Fibroblast of upper back skin (primary cell): ENCODE measurements at places on chromosomes 5 and 9.

GRCh38 chr9:28155067-28155466 lies 581.8 kb upstream of the C9orf72 start:
- DNase-seq = no peak

- DNase-seq = no peak
Measured at GRCh38 chr9:23772385-23772783, 53.7 kb downstream of the ELAVL2 start.

DNA sequence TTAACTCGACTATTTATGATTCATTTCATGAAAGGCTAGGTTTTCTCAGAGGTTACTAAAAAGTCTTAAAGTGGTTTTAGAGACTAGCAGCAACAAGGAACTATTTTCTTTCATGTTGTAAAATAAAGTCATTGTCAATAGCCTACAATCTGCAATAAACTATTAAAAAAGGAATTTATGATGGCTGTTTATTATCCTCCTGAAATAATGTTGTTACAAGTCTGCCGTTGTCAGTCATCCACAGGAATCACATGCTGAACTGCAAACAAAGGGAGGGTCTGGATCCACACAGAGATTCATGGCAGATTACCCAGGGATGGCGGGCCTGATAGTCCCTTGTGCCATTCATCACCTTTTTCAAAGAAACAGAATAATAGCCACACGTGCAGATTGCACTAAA lies 49.2 kb downstream of the TMEM174 start:
- no peak for DNase-seq

GRCh38 chr5:150931368-150931965 lies 26.7 kb upstream of the ZNF300 start:
- DNase-seq = no peak

DNA sequence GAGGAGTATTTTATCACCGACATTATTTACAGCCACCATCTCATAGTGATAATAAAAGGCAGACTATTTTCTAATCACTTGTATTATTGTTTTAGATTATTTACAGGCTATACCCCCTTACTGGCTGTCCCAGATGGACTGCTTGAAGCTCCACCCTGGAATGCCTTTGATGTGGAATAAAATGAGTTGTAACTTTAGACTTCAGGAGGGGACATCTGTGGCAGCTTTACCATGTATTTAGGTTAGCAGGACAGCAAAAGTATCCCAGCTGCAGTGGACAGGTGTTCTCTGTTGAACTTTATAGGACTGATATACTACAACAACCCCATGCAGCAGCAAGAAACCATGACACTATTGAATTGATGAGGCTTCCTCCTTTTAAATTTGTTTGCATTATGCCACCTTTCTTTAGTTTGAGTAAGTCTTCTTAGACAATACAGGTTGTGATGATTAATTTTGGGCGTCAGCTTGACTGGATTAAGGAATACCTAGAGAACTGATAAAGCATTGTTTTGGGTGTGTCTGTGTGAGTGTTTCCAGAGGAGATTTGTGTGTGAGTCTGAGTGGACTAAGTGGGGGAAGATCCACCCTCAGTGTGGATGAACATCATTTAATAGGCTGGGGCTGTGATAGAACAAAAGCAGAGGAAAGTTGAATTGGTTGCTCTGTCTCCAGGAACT lies 29.2 kb upstream of the C9orf57 start:
- DNase-seq = no peak

- no peak for DNase-seq
Measured at GRCh38 chr5:111744455-111744854, 12.5 kb downstream of the NREP start.

DNA sequence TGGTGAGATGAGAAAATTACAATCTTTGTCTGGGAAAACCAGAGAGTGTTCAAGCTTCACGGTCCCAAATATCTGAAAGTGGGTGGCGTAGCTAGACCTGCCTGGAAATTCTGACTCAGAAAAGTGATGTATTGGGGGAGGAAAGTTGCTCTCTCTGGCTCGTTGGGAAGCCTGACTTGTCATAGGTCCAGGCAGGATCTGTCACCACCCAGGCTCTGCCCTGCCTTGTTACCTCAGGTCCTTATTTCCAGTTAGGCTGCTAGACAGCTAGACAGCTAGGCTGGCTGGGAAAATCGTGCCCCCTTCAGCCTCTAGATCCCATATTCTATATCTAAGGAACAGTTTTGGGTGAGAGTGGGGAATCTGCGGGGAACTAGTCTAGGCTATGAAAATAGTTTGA lies 41.0 kb upstream of the HCN1 start:
- no peak for DNase-seq

DNA sequence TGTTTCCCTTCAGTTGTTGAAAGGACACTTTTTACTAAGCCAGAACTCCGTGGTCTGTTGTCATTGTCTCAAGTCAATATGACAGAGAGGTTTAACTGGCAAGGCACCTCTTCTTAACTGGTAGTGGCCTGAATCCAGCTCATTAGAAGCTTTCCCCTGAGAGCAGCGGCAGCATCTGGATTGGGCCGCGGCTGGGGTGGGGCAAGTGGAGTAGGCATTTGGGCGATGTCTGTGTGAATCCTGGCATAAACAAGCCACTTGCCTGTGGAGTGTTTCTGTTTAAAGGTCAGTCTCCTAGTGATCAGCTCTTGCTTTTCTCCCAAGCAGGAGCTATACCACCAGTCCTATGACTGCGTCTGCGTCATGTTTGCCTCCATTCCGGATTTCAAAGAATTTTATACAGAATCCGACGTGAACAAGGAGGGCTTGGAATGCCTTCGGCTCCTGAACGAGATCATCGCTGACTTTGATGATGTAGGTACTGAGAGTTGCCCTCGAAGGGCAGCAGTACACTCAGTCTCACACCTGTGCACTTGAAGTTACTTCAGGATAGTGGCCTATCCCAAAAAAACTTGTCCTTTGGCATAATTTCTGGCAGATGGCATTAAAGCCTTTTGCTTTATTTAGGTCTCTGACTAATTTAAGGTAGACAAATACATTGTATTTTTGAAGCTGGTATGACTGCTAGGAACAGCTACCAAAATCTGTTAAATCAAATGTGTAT lies 48.9 kb downstream of the CFAP90 start:
- no peak for DNase-seq

DNA sequence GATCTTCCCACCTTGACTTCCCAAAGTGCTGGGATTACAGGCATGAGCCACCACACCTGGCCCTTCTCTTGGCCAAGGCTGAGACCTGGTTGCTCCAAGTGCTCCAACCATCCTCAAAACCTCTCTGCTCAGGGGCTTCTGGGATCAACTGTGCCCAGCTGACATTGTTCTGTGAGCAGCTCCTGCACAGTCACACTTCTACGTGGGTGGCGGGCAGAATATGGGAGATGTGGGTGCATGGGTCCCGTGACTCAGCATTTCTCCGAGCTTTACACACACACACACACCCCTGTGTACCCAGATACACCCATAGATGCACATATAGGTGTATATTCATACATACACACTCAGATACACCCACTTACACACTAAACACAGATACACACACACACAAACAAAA lies 10.5 kb upstream of the MYORG start:
- DNase-seq = no peak

DNA sequence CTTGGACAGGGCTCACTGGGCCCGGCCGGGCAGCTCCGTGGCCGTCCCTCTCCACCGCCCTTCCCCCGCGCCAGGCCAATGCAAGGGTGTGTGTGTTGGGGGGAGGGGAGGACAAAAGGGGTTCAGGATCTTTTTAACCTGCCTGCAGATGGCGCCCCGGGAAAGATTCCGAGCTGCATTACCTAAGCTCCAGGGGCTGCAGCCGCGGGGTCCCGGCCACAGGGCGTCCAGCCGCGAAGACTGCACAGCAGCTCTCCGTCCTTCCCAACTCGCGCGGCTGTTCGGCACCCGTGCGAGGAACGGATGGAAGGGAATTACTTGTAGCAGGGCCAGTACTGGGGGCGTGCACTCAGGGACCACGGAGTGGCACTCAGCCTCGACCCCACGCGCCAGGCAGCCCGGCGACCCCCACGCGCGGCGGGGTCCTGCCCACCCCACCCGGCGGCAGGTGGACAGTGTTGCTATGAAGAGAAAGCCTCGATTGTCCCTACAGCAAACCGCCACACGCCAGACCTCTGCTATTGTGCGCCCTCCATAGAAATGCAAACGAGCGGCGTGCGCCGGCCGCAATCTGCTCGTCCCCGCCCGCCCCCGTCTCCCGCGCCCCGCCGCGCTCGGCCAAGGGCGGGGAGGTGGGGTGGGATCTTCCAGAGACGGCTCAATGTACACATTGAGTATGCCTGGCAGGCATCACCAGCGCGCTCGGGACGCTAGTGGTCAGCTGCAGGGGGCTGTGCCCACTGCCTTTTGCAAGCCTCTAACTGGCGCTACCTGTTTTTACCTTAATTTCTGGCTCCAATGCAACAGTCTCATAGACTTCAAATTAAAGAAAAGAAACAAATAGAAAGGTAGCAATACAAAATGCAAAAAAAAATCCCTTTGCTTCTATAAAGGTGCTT lies 796 bp upstream of the GADD45G start:
- peak; percentile 67 for DNase-seq

- peak; percentile 36 for DNase-seq
Measured at GRCh38 chr5:165209101-165209727, 1703.8 kb downstream of the MAT2B start.

- no peak for DNase-seq
Measured at GRCh38 chr9:8491563-8491962, 692.0 kb upstream of the DMAC1 start.

DNA sequence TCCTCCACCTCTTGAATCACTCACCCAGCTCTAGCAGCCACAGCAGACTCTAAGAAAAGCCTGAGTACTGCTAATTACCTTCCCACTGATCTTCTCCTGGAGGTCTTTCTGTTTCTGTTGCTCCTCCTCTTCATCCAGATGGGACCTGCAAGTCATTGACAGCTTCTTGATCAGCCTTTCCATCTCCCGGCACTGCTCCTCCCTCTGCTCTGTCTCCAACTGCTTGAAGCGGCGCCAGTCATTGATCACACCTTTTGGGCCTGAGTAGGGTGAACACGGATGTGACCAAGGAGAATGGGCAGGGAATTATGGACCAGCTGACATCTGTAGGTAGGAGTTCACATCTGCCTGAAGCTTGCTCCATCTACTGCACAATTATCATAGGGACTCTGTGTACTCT lies 5.5 kb downstream of the PDCL start:
- no peak for DNase-seq

- DNase-seq = no peak
Measured at GRCh38 chr5:143800715-143801114, 11.2 kb upstream of the HMHB1 start.

DNA sequence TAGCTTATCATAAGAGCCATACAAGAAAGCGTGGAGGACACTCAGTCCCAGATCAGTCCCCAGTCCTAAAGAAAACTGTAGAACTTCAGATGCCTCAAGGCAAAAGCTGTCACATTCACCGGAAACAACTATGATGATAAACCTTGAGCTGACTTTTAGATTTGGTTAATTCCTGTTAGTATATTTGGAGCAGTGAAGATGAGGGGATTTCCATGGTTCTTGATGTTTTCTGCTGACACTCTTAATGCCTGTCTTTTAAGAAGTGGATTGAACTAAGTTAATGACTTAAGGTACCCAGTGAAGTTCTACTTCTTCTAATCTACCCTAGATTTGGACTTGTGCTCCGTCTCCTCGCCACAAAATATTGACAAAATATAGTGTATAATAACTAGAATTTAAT lies 355.0 kb downstream of the EBF1 start:
- no peak for DNase-seq

DNA sequence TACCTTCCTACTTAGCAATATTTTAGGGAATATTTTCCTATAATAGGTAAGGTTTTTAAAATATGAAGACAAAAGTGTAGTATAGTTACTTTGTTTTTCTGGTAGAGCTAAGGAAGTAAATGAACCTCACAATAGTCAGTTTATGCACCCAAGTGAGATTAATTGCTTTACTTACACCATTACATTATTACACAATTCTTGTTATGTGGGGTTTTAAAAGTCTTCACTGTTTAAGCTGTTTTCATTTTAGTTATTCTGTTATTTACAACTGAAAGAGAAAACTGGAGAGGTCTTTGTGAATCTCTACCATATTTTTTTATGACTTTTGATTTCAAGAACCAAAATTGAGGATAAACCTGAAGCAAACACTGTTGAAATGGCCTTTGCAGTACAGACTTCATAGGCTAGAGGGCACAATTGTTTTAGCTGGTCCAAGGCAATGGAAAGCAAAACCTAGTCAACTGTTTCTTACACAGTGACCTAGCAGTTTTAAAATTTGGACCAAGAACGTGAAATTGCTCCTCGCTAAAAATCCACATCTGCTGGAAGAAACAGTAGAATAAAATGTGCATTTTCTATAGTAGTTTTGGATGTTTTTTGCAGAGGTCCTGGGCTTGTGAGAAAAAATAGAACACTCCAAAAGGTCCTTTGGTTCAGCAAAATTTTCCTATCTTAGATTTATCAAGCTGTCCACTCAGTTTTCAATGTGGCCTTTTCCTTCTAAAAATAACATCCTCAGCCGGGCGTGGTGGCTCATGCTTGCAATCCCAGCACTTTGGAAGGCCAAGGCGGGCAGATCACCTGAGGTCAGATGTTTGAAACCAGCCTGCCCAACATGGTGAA lies 66.4 kb upstream of the FER start:
- DNase-seq = peak; percentile 77

- no peak for DNase-seq
Measured at GRCh38 chr5:97167435-97167834, 15.6 kb downstream of the RIOK2 start.

- DNase-seq = no peak
Measured at GRCh38 chr5:133294380-133294779, 242.6 kb downstream of the HSPA4 start.

GRCh38 chr5:44167540-44167939 lies 221.7 kb downstream of the FGF10 start:
- no peak for DNase-seq

DNA sequence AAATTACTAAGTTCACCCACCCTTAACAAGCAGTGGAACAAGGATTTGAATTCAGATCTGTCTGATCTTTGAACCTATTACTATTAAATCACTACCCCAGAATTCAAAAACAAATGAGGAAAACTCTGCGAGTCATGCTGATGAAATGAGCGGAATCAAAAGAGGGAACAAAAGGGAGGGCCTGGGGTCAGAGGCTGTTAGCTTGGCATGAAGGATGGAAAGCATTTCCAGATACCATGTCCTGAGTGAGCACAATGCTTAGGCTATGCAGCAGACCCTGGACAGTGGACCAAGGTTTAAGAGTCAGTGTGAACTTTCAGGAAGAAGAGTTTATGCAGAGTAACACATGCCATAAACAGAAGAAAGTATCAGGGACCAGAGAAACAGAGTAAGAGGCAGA lies 30.5 kb downstream of the GRIA1 start:
- DNase-seq = peak; percentile 64

GRCh38 chr5:29662876-29663275 lies 1530.6 kb upstream of the CDH6 start:
- DNase-seq = no peak

DNA sequence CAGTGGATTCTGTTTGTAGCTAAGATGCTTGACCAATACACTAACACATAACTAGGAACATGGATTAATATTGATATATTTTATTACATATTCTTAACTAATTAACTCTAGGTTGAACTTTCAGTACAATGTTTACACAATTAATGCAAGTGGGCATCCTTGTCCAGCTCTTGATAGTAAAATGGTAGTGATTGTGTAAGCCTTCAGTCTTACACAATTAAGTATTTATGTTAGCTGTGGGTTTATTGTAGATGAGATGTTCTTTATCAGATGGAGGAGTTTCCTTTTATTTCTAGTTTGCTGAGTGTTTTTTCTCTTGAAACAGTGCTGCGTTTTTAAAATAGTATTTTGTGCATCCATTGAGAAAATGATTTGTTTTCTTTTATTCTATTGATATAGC lies 1210.8 kb downstream of the CDH12 start:
- no peak for DNase-seq

- peak; percentile 57 for DNase-seq
Measured at GRCh38 chr5:93054424-93055163, 526.4 kb downstream of the NR2F1-AS1 start.
